ENCODE measurements at places on chromosomes 7 and 10. TPM values are rescaled to one million over a fixed set of nuclear protein-coding genes. Genes with fewer than 3 reads are reported as not detected.

- no peaks in the 10 kb centered on the region for H3K4me1 ChIP-seq
- H3K36me3 ChIP-seq = no peaks in the 10 kb centered on the region
- H3K27me3 ChIP-seq = no peaks in the 10 kb centered on the region
- DNase-seq = no peak
- no peak overlapping the region for H3K27ac ChIP-seq
These were observed 30.3 kb downstream of the GBX1 start for GRCh38 chr7:151137076-151137675.

DNA sequence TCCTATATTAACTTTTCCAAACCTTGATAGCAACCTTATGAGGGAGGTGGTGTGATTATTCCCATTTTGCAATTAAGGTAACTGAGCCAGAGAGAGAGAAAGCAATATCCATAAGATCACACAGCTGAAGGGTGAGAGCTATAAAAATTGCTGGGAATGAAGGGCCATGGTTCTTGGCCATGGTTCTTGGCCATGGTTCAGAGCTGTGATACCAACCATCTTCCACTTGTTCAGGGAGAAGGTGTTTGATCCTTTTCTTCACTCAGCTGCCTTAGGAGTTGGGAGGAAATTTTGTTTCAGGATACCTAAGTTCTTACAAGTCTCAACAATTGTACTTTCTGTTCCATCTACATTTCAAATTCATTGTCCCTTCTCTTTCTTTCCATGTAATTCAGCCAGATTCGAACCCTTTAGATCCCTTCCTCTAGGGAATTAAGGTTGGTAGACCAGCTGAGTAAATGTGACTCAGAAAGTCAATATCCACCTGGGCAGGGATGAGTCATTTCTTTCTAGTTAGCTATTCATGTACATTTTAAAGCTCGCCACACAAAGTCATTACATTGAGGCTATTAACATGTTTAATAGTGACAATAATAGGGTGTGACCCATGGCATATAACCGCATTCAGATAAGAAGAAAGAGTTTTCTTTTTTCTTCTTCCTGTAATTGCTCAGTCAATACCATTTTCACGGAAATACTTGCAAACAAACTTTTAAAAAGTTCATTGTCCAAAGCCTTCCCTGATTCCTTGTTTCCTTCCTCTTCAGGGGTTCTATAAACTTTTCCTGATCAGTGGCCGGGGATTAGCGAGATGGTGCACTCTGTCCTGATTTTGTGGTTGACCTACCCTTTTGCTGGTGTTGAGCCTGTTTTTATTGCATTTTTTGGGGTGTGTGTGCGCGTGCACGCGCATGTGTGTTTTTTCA is 143.4 kb downstream of the TCF7L2 start:
- no peak for DNase-seq
- H3K27ac ChIP-seq = no peak overlapping the region
- no peaks in the 10 kb centered on the region for H3K4me1 ChIP-seq
- H3K27me3 ChIP-seq = no peaks in the 10 kb centered on the region
- peaks cover 1% of the 10 kb centered on the region for H3K36me3 ChIP-seq
- H3K4me3 ChIP-seq = no peak overlapping the region

DNA sequence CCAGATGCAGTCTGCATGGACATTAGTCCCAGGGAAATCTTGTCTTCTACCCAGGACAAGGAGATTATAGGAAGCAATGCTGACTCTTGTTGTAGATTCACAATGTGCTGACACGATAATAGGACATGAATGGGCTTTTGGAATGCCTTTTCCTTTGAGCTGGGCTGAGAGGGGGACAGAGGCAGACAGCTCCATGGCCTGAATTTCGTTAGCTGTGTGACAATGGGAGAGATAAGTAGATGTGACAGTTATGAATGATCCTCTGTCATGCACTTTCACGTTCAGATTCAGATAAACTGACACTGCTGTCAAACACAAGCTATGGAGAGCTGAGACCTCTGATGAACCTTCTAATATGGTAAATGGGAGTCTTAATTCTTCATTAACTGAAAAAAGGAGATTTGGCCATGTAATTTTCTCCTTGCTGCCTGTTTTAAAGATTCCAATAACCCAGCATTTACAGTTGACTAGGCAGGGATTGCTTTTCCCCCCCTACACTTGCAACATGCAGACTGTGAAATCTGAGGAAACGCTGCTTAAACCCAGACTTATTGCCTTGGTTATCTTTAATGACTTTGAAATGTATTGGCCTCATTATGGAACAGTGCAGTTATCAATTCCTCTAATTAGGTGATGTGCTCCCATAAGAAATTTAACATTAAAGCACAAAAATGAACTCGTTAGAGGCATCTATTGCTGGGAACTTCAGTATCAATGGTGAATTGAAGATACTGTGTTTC is 669.3 kb downstream of the AUTS2 start:
- H3K4me3 ChIP-seq = no peak overlapping the region
- H3K36me3 ChIP-seq = no peaks in the 10 kb centered on the region
- H3K27me3 ChIP-seq = no peaks in the 10 kb centered on the region

- H3K4me3 ChIP-seq = no peak overlapping the region
- H3K27ac ChIP-seq = no peak overlapping the region
- no peaks in the 10 kb centered on the region for H3K27me3 ChIP-seq
- H3K4me1 ChIP-seq = no peaks in the 10 kb centered on the region
These were observed 275.7 kb upstream of the FZD1 start for GRCh38 chr7:90988516-90988915.

DNA sequence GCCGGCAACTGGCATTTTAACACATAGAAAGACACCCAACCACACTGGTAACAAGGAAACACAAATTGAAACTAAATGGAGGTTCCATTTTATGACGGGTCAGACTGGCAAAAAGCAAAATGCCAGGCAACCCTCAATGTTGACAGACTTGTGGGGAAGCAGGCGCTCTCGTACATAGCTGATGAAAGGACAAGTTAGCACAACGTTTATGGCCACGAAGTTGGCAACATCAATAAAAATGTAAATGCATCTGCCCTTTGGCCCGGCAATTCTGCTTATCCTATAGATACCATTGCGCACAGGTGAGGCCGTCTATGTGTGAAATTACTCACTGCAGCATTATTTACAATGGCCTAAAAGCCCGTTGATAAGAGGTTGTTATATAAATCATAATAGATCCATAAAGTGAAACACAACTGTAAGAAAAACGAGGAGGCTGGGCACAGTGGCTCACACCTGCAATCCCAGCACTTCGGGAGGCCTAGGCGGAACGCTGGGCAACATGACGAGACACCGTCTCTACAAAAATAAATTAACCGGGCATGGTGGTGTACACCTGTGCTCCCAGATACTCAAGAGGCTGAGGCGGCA is 39.8 kb downstream of the FOXL3 start:
- no peak for DNase-seq
- H3K27ac ChIP-seq = no peak overlapping the region
- no peak overlapping the region for H3K4me3 ChIP-seq
- no peaks in the 10 kb centered on the region for H3K36me3 ChIP-seq
- H3K27me3 ChIP-seq = no peaks in the 10 kb centered on the region
- peaks cover 7% of the 10 kb centered on the region for H3K4me1 ChIP-seq

Gene SLC18A3
- total RNA-seq = not detected

GRCh38 chr10:60389413-60390025 is at the start of gene ANK3:
ANK3 (minus strand) TSS chr10:60389875; CDS start chr10:60389538, 337 bp downstream.
- no peaks in the 10 kb centered on the region for H3K27me3 ChIP-seq
- H3K36me3 ChIP-seq = no peaks in the 10 kb centered on the region
- H3K4me1 ChIP-seq = no peaks in the 10 kb centered on the region
- no peak within 1 kb of the TSS for H3K27ac ChIP-seq
- DNase-seq = no peak

Gene SSC4D
- total RNA-seq = 0.76 TPM

- H3K27me3 ChIP-seq = no peaks in the 10 kb centered on the region
- peak overlapping the region; percentile 2 for H3K4me3 ChIP-seq
- peaks cover 19% of the 10 kb centered on the region for H3K36me3 ChIP-seq
- H3K4me1 ChIP-seq = peaks cover 63% of the 10 kb centered on the region
- DNase-seq = no peak
These were observed 11.4 kb downstream of the SERPINE1 start for GRCh38 chr7:101138213-101138870.

Gene ZFYVE27
- 23.2 TPM for total RNA-seq

DNA sequence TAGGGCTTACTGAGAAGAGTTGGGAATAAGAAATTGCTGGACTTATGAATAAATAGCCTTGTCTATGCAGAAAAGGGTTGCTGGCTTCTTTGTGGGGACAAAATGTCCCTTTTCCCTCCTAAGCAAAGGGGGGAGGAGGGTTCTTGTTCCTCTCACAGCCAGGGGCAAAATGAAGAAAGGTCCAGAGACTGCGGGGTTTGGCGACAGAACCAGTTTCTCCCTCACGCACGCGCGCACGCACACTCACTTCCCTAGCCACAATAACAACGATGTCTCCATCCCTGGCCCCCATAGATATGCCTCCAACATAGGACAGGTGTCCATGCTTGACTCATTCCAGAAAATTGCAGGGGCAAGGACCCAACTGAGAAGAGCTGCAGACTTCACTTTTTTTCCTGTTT is 3.3 kb downstream of the ZMIZ1 start:
- no peaks in the 10 kb centered on the region for H3K36me3 ChIP-seq
- DNase-seq = no peak
- H3K4me3 ChIP-seq = no peak overlapping the region

Gene RBP4
- 13.8 TPM for total RNA-seq

DNA sequence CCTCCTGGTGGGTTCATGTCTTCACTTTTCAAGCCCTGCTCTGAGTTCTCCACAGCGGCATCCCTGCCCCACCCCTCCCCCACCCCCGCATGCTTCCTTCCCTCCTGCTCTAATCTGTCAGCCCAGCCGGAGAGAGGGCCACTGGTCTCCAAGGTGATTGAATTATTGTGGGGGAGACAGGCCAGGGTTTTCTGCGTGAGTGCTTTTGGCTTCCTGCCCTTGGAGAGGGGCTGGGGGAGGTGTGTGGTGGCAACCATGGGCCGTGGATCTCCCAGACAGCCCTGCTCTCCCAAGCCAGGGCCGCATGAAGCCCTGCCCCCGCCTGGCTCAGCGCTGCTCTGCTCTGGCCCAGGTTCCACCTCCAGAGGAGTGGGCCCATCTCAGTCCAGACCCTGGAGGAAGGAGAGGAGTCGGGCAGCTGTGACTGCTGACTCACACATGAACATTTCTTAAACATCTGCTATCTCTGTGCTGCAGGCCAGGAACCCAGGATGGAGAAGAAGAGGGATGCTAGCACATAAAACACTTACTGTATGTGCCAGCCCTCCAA is 109.9 kb downstream of the ZMIZ1 start:
- H3K27me3 ChIP-seq = no peaks in the 10 kb centered on the region
- H3K4me1 ChIP-seq = peaks cover 43% of the 10 kb centered on the region
- H3K36me3 ChIP-seq = no peaks in the 10 kb centered on the region
- no peak overlapping the region for H3K4me3 ChIP-seq

Gene SPDYE2
- not detected for total RNA-seq

DNA sequence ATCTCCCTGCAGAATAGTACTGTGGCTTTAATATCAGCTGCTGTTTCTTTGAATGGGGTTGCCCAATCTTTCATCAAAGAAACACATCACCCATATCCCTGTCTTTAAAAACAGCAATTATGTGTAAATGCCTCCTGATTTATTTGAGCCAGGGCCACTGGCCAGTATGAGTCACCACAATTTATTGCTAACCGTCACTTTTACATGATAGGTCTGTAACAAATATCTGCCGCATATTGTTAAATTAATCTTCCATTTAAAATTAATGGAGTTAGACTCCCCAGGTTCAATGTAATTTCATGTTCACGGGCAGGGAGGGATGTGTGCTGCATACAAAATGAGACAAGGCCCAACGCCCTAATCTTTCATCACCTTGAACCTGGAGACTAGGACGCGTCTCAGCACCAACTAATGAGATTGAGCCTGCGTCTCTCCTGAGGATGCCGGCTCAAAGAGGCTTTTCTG is 673.4 kb downstream of the AUTS2 start:
- H3K4me3 ChIP-seq = no peak overlapping the region
- H3K4me1 ChIP-seq = no peaks in the 10 kb centered on the region
- H3K36me3 ChIP-seq = no peaks in the 10 kb centered on the region

DNA sequence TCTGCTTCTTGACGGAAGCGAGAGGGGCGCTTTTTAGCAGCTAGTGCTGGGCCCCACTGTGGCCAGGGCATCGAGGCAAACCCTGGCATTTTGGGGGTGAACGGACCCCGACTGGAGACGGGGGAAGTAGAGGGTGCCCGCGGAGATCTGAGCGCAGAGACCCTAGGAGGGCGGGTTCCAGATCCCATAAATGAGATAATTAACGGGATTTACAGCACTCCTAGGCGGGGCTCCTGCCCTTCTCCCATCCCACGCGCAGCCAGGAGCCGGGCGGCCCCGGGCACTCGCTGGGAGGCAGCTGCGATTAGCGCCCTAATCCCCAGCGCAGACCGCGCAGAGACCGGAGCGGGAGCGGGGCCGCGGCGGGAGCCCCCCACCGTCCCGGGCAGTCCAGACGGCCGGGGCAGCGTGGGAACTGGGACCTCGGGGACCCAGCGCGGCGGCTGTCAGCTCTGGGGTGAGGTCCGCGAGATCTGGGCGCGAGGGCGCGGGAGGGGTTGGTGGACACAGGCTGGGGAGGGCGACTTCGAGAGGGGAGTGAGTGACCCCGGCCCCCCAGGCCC is 735 bp downstream of the JCAD start:
- H3K27ac ChIP-seq = peak overlapping the region; percentile 85
- peak; percentile 79 for DNase-seq
- H3K27me3 ChIP-seq = no peaks in the 10 kb centered on the region
- H3K4me3 ChIP-seq = peak overlapping the region; percentile 82
- H3K4me1 ChIP-seq = peaks cover 42% of the 10 kb centered on the region

GRCh38 chr7:26052706-26053105 is 99.3 kb upstream of the NFE2L3 start:
- no peak overlapping the region for H3K4me3 ChIP-seq
- H3K27me3 ChIP-seq = peaks cover 9% of the 10 kb centered on the region
- no peak overlapping the region for H3K27ac ChIP-seq
- H3K36me3 ChIP-seq = no peaks in the 10 kb centered on the region

DNA sequence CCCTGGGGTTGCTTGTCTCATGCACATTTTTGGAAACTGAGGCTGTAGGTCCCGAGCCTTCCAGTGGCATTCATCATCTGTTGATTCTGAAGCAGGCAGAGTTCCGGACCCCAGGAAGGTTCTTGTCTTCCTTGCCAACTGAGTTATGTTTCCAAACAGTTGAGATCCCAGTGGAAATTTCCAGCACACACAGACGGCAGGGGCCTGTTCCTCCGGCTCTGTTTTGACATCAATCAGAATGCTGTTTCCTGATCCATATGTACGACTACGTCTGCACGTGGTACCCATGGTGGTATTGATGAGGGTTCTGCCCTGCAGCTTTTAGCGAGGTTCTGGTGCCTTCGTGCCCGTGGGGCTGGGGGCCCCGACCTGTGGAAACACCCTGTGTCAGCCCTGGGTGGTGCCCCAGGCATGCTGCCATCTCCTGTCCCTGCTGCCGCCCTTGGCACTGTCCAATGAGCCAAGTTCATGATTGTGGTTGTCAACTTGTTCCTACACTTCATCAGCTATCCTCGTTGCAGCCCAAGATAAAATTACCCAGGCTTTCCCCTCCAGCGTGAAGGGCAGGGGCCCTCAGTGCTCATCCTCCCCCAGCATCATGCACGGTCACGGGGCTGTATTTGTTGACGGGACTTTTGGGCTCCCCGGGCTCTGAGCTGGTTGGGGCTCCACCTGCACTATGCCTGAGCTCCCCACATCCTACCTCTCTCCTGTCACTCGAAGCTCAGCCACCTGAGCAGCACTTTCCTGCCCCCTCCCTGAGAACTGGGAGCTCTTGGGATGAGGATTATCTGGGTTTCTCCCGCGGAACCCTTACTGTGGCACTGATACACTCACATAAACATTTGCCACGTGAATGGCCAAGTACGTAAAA is 7.8 kb upstream of the DPYSL4 start:
- H3K4me3 ChIP-seq = no peak overlapping the region
- peaks cover 72% of the 10 kb centered on the region for H3K27me3 ChIP-seq
- no peaks in the 10 kb centered on the region for H3K36me3 ChIP-seq
- H3K27ac ChIP-seq = no peak overlapping the region

GRCh38 chr10:19014034-19014433 is 34.6 kb upstream of the MALRD1 start:
- H3K36me3 ChIP-seq = no peaks in the 10 kb centered on the region
- no peaks in the 10 kb centered on the region for H3K4me1 ChIP-seq
- H3K27ac ChIP-seq = no peak overlapping the region
- H3K4me3 ChIP-seq = no peak overlapping the region
- no peaks in the 10 kb centered on the region for H3K27me3 ChIP-seq
- no peak for DNase-seq

Data from left lung (tissue), 14 donors.